Stimulated activated CD8-positive, alpha-beta memory T cell treated with anti-CD3 and anti-CD28 coated beads, Interleukin-12 subunit alpha, Interleukin-12 subunit beta, amount 100 ng/mL, for 4 hours (primary cell): ENCODE measurements at places on chromosomes 3 and 15.

DNA sequence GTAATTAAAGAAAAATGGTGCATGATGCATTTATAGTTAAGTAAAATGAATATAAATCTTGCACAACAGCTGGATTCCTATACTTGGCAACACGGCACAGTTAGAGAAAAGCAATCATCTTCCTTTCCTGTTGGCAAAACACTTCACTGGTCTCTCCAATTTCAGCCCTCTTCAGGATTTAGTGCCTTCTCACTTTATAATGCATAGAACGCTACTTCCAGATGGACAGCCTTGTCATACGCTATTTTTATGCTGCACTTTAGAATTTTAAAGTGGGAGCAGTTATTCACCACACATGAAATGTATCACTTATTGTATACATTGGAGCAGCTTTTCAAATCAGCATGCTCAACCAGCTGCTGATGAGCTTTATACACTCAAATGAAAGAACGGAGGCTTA is 194.4 kb upstream of the GBE1 start:
- no peak for DNase-seq

DNA sequence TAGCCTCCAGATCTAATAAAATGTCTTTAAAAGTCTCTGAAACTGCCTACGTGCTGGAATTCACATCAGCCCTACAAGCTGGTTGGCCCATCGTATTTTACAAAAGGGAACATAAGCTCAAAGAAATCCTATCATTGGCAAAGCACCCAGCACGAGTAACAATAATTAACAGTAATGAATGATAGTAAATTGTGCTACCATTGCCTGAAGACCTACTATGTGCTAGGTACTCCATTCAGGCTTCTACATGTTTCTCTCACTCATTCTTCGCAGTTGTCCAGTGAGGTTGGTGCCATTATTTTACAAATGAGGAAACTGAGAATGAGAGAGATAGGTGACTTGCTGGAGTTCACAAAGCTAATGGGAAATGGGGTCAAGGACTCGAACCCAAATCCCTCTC is 7.1 kb upstream of the EPHB3 start:
- no peak for DNase-seq

DNA sequence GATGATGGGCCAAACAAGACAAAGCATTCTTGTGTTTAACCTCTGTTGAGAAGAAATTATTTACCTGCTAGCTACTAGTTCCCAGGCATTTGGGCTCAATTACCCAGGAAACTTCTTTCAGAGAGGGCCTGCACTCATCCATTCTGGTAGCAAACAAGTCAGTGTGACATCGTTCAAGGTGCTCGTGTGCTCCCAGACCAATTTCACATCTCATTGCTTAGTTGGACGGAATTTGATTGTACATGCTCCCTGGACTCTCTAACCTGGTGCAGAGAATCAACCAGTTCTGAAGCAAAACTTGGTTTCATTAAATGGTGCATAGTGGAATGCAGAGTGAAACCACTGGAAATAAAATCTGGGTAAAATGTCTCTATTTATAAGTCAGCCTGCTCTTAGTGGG is 392.7 kb downstream of the LSAMP start:
- no peak for DNase-seq

DNA sequence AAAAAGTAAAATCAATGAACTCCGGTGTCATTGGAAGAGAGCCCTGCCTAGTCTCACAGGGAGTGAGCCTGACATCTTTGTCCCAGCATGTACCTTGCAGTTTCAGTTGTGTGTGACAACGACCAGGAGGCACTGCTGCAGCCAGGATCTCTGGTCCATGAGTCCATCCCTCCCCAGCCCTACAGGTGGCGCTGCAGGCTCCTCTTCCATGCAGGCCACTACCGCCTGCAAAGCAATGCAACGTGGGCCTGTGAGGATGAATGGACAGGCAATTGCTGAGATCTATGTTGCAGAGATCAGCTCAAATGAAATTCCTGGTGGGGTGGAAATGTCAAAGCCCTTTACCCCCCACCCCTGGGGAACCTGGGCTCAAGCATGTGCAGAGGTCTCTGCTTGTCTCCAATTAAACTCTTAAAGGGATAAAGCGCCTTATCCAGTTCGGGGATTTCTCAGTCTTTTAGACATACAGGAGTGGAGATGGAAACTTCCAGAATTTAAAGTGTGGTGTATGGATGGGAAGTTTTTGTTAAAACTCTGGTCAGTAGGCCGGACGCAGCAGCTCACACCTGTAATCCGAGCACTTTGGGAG is 35.8 kb downstream of the TKT start:
- DNase-seq = peak; percentile 43

DNA sequence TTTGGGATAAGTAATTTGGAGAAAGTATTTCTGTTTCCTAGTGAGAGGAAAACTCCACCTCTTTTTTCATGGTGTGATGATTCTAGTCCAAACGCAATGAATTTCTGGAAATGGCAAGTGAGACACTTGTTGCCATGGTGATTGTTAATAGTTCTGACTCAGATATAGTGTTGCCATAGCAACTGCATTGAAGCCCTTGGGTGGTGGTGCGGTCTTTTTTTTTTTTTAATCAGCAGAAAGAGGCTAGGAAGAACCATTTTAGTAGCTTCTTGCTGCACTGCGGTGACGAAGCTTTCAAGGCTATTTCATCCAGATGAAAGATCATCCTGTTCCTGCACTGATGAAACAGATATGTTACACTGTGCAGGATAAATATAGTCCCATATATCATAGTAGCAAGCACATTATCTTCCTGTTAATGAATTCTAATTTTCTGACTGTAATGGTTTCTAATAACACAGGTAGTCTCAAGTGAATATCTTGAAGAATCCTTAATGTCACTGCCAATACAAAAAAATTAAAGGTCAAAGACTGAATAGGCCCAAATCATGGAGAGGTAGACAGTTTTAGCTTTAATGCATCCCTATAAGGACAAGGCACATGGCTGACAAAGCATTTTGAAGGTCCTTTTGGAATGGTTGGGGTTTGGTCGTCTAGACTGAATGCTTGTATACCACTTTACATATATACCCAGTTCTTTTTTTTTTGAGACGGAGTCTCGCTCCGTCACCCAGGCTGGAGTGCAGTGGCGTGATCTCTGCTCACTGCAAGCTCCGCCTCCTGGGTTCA is 125.1 kb upstream of the ZBTB20 start:
- no peak for DNase-seq
